Activated T-helper 9 cell treated with anti-CD3 and anti-CD28 coated beads, Interleukin-2, amount 50 U/mL, for 16 hours (primary cell): ENCODE measurements at places on chromosomes 1 and 21.
A peak's percentile ranks its signal among the peaks of the same experiment; 100 is the strongest.

- no peak for DNase-seq
Observed at GRCh38 chr1:160538985-160539651, 16.1 kb upstream of the SLAMF6 start.

- no peak for DNase-seq
Observed at GRCh38 chr1:24754229-24754628, 9.0 kb downstream of the CLIC4 start.

DNA sequence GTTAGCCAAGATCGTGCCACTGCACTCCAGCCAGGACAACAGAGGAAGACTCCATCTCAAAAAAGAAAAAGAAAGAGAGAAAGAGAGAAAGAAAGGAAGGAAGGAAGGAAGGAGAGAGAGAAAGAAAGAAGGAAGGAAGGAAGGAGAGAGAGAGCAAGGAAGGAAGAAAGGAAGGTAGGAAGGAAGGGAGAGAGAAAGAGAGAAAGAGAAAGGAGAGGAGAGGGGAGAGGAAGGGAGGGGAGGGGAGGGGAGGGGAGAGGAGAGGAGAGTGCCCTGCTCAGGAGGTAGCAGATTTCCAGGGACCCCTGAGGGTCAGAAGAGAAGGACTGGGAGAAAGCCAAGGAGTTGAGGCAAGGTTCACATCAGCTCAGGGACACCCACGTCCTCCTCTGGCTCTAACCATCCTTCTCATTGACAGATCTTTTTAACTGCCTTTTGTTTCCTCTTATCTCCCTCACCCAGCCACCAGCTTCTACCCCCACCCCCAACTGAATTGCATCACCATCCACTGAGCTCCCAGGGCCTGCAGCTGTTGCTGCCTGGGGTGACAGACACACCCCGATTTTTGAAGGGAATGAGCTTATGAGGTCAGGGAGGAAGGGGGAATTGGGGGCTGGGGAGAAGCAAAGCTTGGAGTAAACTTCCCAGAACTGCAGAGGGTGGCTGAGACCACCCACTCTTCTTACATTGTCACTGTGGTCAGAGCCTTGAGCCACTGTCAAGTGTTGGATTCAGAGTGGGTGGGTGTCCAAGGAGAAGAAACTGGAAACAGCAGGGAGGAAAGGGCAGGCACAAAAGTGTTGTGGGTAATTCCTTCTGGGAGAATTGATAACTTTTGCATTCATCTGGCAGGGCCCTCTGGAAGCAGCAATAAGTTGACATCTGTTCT lies 91.6 kb downstream of the GLUL start:
- DNase-seq = no peak

DNA sequence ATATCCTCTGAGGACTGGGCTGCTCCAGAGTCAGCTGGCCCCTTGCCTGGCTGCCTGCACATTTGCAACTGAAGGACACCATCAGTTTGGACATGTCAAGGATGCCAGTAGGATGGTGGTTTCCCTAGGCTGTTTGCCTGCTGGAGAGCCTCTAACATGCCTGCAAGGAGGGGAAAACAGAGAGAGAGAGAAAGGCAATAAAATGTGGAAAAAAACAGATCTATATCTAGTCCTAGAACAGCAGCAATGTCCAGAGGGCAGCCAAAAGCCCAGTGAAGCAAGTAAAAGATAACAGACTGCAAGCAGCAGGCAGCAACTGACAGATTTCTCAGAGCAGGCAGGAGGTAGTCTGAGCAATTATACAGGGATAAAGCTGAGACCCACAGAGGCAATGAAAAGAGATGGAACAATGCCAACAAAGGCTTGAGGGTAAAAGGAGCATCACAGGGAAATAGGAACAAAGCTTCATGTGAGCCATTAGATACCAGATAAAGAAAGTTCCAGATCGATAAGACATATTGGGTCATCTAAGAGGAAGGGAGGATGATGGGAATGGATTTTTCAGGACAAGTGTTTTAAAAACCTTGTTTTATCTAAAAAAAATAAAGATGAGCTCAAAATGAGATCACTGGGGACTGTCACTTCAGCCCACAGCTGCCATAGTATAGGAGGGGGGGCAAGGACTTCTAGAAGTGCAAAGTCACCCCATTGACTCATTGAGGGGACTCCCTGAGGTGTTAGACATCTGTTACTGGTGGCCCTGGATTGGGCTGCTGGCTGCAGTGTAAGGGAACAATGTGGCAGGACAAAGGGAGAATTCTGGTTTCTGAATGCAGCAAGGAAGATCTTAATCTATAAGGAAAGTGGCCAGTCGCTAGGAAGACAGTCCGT lies 38.6 kb upstream of the GADD45A start:
- DNase-seq = no peak

DNA sequence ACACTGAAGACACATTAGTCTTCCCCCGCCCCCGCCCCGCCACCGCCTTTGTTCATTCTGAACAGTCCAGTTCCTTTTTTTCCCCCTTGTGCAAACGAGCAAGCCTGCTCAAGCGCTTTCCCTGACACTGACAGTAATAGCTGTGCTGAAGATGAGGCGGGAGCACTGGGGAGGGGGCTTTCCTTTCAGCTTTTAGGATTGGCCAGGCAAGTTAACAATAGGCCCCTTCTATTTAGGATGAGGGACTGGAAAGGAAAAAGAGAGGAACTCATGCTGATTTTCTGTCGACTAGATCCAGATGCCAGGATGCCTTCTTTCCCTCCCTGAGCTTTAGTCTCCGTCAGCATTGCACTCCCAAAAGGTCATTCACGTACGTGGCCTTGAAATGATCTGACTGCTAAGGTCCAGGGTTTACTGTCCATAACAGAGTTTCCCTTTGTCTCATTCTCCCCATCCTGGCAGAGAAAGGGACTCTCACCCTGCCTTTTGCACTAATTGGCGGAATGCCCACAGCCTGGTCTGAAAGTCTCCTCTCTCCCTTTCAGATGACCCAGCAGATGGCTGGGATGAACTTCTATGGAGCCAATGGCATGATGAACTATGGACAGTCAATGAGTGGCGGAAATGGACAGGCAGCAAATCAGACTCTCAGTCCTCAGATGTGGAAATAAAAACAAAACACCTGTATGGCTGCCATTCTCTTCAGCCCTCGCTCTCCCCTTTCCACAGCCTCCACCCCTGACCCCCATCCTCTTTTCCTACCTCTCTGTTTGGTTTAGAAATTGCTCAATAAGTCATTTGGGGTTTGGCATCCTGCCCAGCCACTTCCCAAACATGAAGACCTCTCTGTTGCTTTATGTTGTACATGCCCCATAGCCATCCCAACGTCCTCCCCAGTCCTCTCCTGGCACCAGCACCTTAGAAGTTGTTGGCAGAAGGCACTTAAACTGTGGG lies 28.6 kb upstream of the ZFP69B start:
- DNase-seq = no peak

DNA sequence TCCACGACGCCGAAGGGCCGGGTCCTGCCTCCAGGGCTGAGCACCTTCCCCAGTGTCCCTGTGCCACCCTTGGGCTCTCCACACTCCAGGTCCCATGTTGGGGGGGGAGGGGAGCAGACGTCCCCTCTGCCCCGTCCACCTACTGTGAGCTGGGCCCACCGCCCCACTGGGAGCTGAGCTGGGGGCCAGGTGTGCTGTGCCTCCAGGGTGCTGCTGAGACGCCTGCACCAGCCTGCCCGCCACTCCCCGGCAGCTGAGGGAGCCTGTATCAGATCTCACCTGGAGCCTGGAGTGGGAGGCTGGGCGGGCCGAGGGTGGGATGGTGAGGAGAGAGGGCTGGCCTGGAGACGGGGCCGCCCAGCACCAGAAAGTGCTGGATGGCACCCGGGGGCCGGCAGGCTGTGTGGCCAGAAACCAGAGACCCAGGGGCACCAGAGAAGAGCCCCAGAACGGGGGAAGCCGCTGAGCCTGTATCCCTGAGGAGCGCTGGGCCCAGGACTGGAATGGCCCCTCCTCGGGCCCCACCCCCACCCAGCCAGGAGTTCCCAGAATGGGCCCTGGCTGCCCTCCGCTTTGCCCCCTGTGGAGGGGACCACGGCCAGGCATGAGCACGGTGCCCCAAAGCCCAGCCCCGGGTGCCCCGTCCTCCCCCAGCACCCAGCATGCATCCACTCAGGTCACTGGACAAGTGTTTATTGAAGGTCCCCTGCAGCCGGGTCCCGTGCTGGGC lies 3.4 kb downstream of the TNFRSF18 start:
- no peak for DNase-seq

GRCh38 chr1:171366816-171367215 lies 52.8 kb downstream of the FMO4 start:
- no peak for DNase-seq

DNA sequence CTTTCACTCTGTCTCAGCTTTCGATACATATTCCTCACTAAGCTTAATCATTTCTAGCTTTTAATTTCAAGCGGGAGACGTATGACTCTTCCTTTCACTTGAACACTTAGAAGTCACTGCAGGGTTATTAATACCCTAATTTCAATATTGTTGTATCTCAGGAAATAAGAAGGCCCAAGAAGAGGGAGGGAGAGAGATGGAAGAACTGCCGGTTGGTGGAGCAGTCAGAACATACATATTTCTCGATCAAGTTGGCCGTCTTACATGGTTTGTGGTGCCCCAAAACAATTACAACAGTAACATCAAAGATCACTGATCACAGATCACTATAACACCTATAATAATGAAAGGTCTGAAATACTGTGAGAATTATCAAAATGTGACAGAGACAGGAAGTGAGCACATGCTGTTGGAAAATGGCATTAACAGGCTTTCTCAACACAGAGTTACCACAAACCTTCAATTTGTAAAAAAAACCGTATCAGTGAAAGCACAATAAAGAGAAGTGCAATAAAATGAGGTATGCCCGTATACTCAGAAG lies 145.4 kb upstream of the HP1BP3 start:
- DNase-seq = no peak

DNA sequence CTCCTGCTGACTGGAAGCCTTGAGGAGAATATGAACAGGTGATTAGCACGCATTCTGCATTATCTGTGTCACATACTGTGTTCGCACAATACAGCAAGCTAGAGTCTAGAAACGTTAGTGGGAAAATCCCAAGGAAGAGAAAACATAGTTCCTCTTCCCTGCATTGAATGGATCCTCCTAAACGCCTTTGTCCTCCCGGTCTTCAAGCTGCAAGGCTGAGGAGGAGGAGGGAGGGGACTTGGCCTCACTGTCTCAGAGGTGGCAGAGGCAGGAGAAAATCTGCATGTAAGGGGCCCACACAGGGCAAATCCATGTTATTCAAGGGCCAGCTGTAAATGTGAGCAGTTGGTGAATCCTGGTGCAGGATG lies 34.4 kb downstream of the WNT9A start:
- no peak for DNase-seq

- DNase-seq = no peak
Observed at GRCh38 chr1:110223127-110223526, 13.0 kb downstream of the KCNC4 start.

- peak; percentile 16 for DNase-seq
Observed at GRCh38 chr1:8604041-8604945, 213.1 kb downstream of the RERE start.

GRCh38 chr1:9120312-9120958 lies 8.5 kb downstream of the GPR157 start:
- no peak for DNase-seq

DNA sequence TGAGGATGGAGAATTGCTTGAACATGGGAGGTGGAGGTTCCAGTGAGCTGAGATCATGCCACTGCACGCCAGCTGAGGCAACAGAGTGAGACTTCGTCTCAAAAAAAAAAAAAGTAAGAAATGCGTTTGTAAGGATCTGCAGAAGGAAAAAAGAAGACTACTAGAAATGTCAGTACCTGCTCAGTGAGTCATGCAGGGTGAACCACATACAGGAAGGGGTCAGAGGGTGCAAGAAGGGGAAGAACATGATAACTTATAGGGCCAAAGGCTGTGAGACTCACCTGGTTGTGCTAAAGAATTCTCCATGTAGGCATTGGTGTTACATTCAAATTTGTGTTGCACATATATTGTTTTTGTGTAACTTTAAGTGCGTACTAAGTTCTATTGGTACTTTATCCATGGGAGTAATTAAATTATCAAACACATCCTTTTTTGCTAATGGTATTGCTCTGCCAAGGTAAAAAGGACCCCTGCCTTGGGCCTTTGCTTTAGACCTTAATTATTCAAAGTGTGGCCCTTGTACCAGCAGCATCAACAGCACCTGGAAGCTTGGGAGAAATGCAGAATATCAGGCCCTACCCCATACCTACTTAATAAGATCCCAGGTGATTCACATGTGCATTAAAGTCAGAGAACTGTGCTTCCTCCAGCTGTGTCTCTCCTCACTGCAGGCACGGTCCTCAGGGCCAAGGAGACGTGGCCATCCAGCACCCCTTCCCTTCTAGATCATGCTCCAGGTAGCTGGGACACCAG lies 96.4 kb upstream of the PPP2R5A start:
- no peak for DNase-seq

- no peak for DNase-seq
Observed at GRCh38 chr1:26028490-26028980, 7.0 kb downstream of the EXTL1 start.

- no peak for DNase-seq
Observed at GRCh38 chr1:209248649-209249279, 334.8 kb upstream of the CAMK1G start.

- DNase-seq = no peak
Observed at GRCh38 chr1:197671140-197671539, 104.1 kb downstream of the DENND1B start.

- DNase-seq = no peak
Observed at GRCh38 chr1:244836135-244836521, 670 bp downstream of the COX20 start.

DNA sequence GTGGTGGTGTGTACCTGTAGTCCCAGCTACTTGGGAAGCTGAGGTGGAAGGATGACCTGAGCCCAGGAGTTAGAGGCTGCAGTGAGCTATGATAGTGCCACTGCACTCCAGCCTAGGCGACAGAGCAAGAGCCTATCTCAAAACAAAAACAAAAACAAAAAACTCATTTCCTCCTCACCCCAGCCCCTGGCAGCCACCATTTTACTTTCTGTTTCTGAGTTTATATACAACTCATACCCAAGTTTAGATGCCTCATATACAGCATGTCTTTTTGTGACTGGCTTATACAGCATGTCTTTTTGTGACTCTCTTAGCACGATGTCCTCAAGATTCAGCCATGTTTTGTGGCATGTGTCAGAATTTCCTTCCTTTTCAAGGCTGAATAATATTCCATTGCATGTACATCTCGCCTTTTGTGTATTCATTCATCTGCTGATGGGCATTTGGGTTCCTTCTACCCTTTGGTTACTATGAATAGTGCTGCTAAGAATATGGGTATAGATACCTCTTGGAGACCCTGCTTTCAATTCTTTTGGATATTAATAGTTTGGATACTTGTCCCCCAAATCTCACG lies 14.7 kb downstream of the COA7 start:
- DNase-seq = no peak

DNA sequence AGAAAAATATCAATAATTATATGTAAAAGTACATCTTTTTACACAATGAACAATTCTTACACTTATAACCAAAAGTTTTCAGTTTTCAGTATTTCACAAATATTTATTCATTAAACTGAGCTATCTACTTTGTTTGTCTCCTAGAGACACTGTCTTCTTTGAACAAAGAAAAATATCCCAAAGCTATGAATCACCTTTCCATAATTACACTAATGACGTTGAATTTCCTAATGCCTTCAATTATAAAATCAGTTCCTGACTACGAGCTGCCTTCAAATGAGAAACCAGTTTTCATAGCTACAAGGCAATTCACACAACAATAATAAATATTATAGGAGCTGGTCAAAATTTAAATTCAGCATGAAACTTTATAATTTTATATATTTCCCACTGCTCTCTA lies 201.8 kb upstream of the BRINP3 start:
- DNase-seq = no peak

- DNase-seq = no peak
Observed at GRCh38 chr1:82299656-82300055, 498.9 kb downstream of the ADGRL2 start.

- no peak for DNase-seq
Observed at GRCh38 chr1:118333601-118334210, 148.7 kb upstream of the SPAG17 start.
